ENCODE measurements at places on chromosomes 6 and 20.

DNA sequence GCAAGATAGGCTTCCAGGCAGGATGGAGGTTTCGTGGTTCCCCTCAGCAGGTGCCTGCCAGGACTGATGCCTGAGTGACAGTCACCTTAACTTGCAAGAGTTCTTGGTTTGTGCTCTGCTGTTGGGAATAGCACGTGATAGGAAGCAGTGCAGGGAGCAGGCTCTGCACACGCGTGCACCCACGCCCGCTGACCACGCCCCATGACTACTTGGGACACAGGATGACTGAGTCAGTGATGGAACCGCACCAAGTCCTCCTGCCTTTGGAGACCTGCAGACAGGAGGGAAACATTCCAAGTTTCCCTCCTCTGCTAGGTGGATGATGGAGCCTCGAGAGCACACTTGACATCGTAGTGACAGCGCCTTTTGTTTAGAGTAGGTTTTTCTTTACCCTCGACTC is 164.2 kb downstream of the DTNBP1 start:
- DNase-seq = no peak

GRCh38 chr6:111215131-111215530 is 127.8 kb downstream of the SLC16A10 start:
- no peak for DNase-seq

GRCh38 chr6:12297363-12298016 is 7.3 kb downstream of the EDN1 start:
- no peak for DNase-seq

DNA sequence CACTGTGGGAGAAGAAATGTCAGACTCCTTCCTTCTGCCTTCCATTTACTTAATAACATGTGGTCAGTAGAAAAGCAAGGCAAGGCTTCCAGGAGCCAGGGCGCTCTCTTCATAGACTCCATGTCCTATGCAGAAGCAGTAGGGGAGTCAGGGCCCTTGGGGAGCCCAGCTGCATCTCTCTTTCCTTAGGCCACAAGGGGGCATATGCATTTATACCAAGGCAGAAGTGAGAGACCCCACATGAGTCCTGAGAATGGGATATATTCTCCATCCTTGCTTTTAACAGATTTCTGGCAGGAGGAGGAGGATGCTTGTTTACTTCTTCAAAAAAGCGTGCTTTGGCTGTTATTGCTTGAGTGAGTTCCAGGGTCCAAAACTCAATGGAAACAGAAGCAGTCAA is 198.5 kb downstream of the HIVEP2 start:
- DNase-seq = no peak

GRCh38 chr6:113994934-113995342 is 24.0 kb upstream of the HDAC2 start:
- peak; percentile 93 for DNase-seq

GRCh38 chr6:19408331-19408730 is 428.8 kb upstream of the ID4 start:
- peak; percentile 81 for DNase-seq

DNA sequence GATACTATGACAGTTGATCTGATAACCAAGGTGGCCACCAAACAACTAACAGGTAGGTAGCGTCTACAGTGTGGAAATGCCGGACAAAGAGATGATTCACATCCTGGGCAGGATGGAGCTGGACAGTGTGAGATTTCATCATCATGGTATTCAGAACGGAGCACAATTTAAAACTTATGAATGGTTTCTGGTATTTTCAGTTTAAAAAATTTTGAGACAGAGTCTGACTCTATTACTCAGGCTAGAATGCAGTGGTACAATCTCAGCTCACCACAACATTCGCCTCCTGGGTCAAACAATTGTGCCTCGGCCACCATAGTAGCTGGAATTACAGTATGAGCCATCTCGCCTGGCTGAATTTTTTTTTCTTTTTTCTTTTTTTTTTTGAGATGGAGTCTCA is 43.8 kb downstream of the CEP57L1 start:
- DNase-seq = no peak

Data from NCI-H1694 treated with DMSO at 0.1 percent for 48 hours (cell line).